Activated naive CD4-positive, alpha-beta T cell treated with anti-CD3 and anti-CD28 coated beads for 36 hours (primary cell): ENCODE measurements at places on chromosomes 7 and 10.

- no peak for DNase-seq
Measured at GRCh38 chr7:78779788-78780187, 673.7 kb downstream of the MAGI2 start.

DNA sequence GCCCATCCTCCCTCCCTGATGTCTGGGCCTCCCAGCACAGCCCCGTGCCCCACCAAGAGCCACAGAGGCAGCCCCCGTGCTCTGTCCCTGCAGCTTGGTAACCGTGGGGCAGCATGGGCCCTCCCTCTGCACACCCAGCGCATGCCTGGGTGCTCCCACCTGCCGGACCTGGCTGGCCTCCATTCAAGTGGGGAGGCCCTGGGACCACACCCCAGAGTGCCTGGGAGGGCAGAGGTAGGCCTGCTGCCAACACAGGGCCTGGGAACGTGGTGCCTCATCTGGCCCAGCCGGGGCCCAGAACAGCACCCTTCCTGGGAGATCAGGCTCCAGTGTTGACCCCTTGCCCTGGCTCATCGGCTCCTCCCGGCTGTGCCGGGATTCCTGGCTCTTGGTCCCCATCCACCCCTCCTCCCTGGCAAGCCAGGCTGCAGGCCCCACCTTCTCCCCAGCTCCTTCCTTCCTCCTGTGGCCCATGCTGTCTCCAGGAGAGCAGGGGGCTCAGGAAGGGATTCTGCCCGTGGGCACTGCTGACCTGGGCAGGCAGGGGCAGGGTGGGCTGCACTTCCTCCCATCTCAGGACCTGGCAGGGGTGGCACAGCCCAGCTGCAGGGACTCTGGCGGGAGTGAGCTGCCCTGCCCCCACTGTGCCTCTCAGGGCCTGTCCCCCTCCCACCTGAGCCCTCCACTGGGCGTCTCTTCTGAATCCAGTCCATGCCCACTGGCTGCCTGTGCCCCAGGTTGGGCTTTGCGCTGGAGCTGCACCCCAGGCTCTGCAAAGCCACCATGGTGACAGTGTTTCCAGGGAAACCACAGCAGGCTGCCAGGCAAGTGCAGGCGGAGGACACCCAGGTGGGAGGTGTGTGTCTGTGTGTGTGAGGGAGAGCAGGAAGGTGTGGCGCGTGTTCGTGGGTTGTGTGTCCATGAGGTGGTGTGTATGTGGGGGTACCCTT is 32.6 kb downstream of the PWWP2B start:
- DNase-seq: no peak

- DNase-seq: no peak
Measured at GRCh38 chr7:151813445-151813844, 63.5 kb downstream of the PRKAG2 start.

DNA sequence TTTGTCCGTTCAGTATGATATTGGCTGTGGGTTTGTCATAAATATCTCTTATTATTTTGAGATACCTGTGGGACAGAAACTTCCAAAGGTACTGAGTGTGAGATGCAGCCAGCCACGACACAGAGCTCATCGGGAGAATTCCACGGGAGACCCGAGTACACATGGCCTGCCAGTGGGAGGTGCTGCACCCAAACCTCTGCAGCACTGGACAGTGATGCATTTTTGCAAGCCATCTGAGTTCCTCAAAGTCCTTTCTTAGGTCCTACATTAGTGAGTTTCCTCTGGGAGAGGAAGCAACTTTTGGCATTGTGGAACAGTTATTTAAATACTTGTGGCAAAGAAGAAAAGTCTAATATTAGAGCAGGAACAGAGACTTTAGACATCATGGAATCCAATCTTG is 77.5 kb downstream of the ARID5B start:
- DNase-seq: no peak

- DNase-seq: no peak
Measured at GRCh38 chr7:30142710-30143109, 7.9 kb downstream of the MTURN start.

GRCh38 chr7:124444696-124445480 is 320.7 kb downstream of the GPR37 start:
- DNase-seq: no peak

DNA sequence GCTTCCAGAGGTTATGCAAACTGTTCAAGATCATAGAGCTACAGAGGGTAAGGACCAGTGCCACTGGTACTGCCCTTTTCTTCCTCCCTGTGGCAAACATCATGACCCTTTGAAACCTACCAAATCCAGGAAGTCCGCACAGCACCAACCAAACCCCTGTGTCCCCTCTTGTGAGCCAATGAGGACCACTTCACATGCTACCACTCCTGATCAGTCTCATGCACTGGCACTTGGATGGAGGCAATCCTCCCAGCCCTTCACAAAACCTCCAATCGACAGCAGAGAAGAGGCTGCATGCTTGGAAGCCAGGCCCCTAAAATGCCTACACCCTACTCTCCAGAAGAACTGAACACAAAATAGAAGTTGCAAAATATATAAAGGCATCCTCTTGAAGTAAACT is 248.0 kb downstream of the TNS3 start:
- no peak for DNase-seq

DNA sequence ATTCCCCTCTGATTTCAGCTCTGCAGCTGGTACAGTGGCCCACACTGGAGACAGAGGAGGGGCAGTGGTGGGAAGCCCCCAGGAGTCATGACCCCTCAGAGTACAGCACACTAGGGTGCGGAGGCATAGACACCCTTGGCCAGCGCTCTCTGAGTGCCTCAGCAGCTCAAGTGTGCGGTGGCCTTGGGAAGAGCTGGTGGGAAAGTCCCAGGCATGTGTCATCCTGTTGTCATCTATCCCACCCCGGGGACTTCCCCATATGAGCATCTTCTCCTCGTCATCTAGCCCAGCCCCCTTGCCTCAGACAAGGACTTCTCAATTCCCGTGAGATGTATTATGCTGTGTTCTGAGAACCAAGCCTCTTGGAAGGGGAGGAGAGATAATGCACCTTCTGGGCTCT is 15.6 kb upstream of the PPIF start:
- peak; percentile 95 for DNase-seq

GRCh38 chr10:133465191-133465949 is 11.6 kb downstream of the SCART1 start:
- DNase-seq: no peak

GRCh38 chr7:2314209-2314955 is at the start of gene SNX8:
SNX8 (minus strand) TSS chr7:2314441; CDS start chr7:2314421, 20 bp downstream.
- peak; percentile 95 for DNase-seq

DNA sequence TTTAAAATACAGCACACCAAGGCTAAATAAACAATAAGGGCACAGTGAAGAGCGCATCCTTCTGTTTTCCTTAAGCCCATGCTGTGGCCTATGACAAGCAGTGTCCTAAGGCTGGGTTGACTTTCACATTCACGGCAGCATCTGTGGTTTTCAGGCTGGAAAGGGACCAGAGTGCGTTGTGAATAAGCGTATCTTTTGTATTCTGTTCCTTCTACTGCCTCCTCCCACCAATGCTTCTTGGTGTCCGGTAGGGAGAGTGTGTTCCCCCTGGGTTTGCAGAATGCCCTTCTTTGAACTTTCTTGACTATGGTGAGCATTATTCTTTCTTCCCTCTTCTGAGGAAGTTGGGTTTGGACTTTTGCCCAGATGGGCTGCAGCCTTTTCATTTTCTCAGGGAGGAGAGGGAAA is 73.6 kb downstream of the ABCA13 start:
- no peak for DNase-seq

- no peak for DNase-seq
Measured at GRCh38 chr7:96244244-96244991, 77.5 kb downstream of the SLC25A13 start.
